ENCODE measurements at places on chromosomes 7 and 10.

GRCh38 chr7:151786241-151786640, 90.7 kb downstream of the PRKAG2 start:
- DNase-seq: no peak

DNA sequence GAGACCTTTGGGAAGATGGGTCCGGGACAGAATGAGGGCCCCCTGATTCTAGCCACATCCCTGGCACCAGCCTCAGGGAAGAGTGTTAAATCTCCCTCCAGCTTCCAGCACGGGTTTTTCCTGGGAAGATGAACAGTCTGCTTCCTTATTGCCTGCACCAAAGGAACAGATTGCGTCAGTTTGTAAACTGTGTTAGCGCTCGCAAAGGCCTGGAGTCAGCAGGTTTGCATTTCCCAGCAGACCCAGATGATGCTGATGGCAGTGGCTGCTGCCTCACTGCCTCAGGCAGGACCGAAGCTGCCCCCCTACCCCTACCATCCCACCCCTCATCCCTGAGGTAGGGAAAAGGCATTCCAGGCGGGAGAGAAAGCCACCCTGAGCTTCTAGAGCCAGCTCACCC, 34.6 kb upstream of the LRRC4 start:
- DNase-seq: no peak

DNA sequence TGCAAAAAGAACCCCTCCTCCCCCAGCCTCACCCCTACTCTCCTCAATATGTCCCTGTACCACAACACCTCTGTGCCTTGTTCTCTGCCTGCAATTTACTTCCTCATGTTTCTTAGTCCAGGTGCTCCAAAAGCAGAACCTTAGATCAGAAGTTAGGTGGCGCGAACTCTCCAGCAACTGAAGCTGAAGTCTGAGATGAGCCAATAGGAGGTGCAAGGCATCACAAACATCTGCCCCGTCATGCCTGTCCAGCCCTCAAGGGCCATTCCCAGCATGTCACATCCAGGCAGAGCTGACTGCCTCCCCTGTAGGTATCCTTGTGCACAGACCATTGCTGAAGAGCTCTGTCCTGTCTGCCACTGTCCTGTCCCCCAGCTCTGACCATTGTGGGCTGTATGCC, 508.8 kb downstream of the GRID1 start:
- no peak for DNase-seq

DNA sequence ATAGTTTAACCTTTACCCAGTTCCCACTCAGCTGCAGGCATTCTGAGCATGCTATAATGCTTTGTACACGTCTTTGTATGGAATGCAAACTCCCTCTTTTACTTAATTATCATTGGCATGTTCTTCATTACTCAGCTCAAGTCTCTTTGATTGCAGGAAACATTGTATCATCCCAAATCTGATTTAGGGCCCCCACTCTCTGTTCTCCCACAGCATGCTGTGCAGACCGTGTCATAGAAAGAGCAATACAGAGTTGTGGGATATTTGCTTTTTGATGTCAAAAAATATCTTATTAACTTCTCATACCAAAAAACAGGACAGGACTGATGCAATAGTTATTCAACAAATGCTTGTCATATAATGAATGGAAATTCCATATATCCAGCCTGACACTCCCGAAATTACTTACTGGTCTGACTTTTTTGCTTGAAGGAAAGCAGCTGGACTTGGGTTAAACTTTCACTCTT, 1081.5 kb upstream of the C7orf33 start:
- DNase-seq: no peak

- DNase-seq: no peak
These were observed 162.2 kb downstream of the IMMP2L start for GRCh38 chr7:111400088-111400487.

GRCh38 chr7:42740408-42740807, 171.5 kb downstream of the C7orf25 start:
- DNase-seq: no peak

- no peak for DNase-seq
These were observed 63.4 kb downstream of the DIP2C start for GRCh38 chr10:625751-626711.

DNA sequence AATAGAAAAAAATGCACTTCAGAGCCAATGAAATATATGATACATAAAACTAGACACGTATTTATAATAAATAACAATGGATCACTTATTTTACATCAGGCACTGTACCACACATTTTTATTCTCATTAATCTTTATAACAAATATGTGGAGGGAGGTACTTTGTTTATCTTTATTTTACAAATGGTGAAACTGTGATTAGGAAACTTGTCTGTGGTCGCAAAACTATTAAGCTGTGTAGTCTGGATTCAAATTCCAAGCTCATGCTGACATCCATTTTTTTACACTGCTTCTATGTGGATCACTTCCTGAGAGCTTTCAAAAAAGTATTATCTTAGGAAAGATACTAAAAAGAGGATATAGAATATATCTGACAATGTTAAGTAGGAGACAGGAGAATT, 978.6 kb downstream of the SORCS1 start:
- no peak for DNase-seq

GRCh38 chr7:50262916-50263690, 41.4 kb upstream of the IKZF1 start:
- no peak for DNase-seq

DNA sequence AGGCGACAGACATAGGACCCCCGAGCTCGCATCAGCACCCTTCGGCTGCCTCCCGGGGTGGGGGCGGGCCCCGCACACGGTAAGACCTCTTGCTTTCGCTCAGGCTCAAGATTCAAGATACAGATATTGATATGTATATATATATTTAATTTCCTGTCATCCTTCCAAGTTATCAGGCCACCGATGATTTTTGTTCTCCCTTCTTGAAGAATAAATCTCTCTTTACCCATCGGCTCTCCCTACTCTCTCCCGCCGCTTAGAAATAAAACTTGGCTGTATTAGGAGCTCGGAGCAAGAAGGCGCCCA, 603 bp downstream of the ADRA2A start:
- no peak for DNase-seq

DNA sequence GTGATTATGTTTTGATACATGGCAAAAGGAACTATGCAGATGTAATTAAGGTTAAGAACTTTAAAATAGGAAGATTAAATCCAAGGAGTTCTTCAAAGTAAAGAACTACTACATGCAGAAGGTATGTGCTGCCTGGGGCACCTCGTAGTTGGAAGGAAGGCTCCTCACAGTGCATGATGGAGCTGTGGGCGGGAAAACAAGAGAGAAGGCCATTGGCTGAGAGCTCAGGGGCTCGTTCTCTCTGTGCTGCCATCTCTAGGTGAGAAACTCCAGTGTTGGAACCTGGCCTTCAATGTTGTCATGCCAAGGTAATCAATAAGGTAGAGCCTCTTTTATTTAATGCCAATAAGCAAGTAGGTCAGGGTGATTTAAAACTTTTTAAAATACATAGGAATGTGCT, 391.4 kb upstream of the ETV1 start:
- no peak for DNase-seq

- DNase-seq: no peak
These were observed 68.6 kb upstream of the EFCAB10 start for GRCh38 chr7:105649727-105650381.

- DNase-seq: no peak
These were observed 33.4 kb upstream of the PDGFA start for GRCh38 chr7:552868-553635.

- DNase-seq: no peak
These were observed 96.9 kb downstream of the PIP4K2A start for GRCh38 chr10:22617516-22617915.

GRCh38 chr10:65622608-65623007, 1303.2 kb upstream of the LRRTM3 start:
- no peak for DNase-seq

- DNase-seq: no peak
These were observed 222.1 kb upstream of the AOAH start for GRCh38 chr7:36946401-36946739.

- no peak for DNase-seq
These were observed 10.4 kb downstream of the ASB15 start for GRCh38 chr7:123612024-123612423.

DNA sequence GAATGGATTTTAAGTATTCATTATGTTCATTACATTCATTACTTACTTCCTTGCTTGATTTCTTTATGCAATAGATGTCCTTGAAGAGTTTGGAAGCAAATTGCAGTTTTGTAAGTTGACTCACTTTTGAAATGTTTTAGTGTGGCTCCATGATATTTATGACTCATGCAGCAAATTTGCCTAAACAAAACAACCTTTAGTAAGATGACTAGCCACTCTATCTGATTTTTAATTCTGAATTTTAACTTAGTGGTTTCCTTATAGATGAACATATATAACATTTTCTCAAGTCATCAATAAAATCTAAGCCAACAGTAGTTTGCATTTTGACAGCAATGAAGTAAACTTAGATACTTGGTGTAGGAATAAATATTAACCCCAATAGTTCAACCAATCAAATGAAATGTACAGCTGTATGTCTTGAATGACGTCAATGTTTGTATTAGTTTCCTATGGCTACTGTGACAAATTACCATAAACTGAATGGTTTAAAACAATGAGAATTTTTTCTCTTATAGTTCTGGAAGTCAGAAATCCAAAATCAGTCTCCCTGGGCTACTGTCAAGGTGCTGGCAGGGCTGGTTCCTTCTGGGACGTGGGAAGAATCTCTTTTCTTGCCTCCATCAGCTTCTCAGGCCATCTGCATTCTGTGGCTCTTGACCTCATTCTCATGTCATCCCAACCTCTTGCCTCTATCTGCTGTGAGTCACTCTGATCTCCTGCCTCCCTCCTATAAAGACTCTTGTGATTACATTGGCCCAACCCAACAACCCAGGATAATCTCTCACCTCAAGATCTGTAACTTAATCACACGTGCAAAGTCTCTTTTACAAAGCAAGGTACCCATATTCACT, 73.4 kb downstream of the AHR start:
- no peak for DNase-seq

- no peak for DNase-seq
These were observed 73.4 kb upstream of the CUX1 start for GRCh38 chr7:101743995-101744360.

DNA sequence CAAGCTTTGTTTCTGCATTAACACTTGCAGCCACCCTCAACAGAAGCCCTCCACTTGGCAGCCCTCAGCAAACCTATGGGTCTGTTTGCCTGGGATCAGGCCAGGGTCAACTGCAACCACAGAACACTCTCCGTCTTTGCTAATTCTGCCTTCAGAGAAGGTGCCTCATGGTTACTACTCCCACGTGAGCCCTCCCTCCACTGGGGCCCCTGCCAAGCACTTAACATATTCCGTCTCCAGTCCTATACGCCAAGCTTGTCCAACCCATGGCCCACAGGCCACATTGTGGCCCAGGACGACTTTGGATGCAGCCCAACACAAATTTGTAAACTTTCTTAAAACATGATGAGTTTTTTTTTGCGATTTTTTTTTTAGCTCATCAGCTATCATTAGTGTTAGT, 54.7 kb downstream of the HSPA12A start:
- DNase-seq: no peak

DNA sequence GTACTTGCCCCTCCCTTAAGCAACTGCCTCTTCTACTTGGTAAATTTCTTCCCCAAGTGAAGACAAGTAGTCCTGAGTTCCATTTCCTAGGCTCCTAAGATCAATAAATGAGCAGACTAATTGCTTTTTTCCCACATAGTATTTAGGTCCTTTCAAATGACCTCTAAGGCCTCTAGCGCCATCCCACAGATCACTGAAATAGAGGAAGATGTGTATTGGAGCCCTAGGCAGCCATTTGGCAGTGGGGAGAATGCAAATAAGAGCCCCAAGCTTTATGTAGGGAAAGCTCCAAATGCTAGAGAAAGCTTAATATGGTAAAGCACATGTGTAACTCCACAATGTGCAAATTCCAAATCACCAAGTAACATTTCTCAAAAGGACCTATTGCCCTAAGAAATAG, 316.5 kb upstream of the PHF14 start:
- DNase-seq: no peak

- no peak for DNase-seq
These were observed 341.6 kb upstream of the AUTS2 start for GRCh38 chr7:69256634-69257081.

GRCh38 chr10:100291356-100291755, 4.9 kb upstream of the BLOC1S2 start:
- no peak for DNase-seq

GRCh38 chr7:81929386-81929785, 159.5 kb upstream of the HGF start:
- DNase-seq: no peak

DNA sequence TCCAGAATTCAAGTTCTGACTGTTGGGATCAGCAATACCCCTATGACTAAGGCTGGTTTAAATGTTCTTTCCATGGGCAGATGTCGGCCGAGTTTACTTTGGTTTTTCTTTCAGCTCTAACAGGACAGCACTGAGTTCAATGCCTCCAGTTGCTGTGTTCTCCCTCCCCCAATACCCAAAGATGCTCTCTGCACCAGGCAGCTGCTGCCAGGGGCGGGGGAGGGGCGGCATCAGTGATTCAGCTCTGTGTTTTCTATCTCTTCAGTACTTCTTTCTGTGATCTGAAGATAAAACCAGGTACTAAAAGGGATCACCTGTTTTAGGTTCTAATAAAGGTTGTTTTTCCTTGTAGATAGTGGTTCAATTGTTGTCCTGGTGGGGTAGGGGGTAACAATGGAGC, 576.7 kb upstream of the POT1 start:
- DNase-seq: no peak

- no peak for DNase-seq
These were observed 7.6 kb downstream of the SAP25 start for GRCh38 chr7:100566018-100566531.

GRCh38 chr7:52851547-52851946, 183.9 kb upstream of the POM121L12 start:
- DNase-seq: no peak

DNA sequence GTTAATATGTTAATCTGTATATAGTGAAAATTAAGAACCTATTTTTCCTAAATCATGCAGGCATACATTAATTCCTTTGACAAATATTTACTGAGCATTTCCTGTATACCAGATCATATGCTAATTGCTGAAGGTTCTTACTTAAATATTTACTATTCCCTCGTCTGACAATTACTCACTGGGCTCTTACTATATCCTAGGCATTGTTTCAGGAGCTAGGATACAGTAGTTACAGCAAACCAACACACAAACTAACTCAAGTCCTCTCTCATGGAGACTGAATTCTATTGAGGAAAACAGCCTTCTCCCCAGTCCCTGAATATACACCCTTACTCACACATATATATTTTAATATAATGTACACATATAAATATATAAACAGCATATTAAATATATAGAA, 786.0 kb downstream of the NRG3 start:
- DNase-seq: no peak
